ENCODE measurements at places on chromosomes 4 and X. TPM values are rescaled to one million over a fixed set of nuclear protein-coding genes. Genes with fewer than 3 reads are reported as not detected.
A peak's percentile ranks its signal among the peaks of the same experiment; 100 is the strongest.

HNRNPDL gene
- 279 TPM for total RNA-seq

- no peak for DNase-seq
These were observed 16.3 kb upstream of the MAOB start for GRCh38 chrX:43898406-43899035.

- no peak for DNase-seq
These were observed 139.5 kb downstream of the SLIT2 start for GRCh38 chr4:20391198-20391597.

- DNase-seq = no peak
These were observed 121.8 kb downstream of the PDE5A start for GRCh38 chr4:119506806-119507205.

TRIM61 gene
- 2.2 TPM for total RNA-seq

- DNase-seq = no peak
These were observed 1.3 kb downstream of the CASP3 start for GRCh38 chr4:184648054-184648312.

PCDH18 gene
- 9.9 TPM for total RNA-seq

DNA sequence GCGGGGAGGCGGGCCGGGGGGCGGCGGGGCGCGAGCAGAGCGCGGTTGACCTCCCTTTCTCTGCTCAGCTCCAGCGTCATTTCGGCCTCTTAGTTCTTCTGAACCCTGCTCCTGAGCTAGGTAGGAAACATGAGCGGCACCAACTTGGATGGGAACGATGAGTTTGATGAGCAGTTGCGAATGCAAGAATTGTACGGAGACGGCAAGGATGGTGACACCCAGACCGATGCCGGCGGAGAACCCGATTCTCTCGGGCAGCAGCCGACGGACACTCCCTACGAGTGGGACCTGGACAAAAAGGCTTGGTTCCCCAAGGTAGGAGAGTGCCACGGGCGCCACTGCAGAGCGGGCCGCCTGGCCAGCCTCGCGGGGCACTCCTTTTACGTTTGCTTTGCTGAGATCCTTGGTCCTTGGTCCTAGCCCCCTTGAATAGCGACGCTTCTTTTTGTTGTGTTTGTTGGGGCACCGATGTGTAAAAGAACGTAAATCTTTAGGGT lies at the start of gene HTATSF1:
Gene HTATSF1 (plus strand): TSS at position 37 of the 497 bp plus-strand sequence. CDS start 93 bp downstream, at position 130.
- no peak for DNase-seq

DNA sequence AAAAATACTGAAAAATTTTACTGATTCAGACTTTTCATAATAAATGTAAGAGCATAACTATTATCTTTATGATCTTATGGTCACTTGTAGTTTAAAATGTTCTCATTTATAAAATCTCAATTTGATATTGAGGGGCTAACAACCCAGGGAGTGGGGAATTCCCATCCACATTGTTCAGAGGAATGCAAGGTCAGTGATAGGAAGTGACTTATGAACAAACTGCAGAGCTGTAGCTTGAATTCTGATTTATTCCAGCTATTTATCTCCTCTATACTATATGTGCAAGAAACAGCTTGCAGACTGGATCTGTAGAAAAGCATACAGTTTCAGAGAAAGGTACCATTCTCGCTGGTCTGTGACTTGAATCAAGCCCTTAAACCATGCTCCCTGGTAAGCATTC lies 61.6 kb downstream of the SEC24D start:
- no peak for DNase-seq

- DNase-seq = no peak
These were observed 16.4 kb downstream of the TRPC5OS start for GRCh38 chrX:111892375-111892774.

NAT8L gene
- total RNA-seq = 0.09 TPM

DNA sequence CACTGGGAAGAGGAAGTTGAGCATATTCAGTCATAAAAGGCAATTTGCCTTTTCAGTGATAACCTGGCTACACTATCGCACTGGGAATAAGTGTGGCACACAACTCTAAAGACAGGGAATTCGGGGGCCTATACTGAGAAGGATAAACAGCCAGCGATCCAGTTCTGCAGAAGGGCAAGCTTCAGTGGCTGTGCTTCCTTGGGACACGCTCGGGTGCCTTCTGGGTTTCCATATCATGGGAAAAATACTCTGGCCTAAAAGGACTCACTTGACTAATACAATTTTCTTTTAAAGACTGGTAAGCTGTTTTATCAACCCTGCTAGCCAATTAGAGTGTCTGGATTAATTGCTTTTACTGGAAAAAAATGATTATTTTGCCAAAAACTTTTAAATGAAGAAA lies 58.5 kb downstream of the TENM3 start:
- no peak for DNase-seq

DNA sequence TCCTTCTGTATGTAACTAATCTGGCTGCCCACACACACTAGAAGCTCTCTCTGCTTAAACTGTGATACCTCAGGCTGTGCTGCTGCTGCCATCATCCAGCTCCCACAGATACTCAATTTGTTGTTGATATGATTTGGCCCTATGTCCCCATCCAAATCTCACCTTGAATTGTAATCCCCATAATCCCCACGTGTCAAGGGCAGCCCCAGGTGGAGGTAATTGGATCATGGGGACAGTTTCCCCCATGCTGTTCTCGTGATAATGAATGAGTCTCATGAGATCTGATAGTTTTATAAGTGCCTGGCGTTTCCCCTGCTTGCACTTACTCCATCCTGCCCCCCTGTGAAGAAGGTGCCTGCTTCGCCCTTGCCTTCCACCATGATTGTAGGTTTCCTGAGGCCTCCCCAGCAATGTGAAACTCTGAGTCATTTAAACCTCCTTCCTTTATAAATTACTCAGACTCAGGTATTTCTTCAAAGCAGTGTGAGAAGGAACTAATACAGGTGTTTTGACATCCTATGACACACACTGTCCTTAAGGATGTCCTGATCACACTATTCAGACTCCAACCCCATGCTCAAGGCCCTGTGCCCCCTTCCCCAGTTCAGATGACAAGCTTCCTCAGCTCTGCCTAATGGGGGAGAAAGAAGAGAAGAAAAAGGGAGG lies 2.9 kb upstream of the ATOH1 start:
- DNase-seq = no peak

DNA sequence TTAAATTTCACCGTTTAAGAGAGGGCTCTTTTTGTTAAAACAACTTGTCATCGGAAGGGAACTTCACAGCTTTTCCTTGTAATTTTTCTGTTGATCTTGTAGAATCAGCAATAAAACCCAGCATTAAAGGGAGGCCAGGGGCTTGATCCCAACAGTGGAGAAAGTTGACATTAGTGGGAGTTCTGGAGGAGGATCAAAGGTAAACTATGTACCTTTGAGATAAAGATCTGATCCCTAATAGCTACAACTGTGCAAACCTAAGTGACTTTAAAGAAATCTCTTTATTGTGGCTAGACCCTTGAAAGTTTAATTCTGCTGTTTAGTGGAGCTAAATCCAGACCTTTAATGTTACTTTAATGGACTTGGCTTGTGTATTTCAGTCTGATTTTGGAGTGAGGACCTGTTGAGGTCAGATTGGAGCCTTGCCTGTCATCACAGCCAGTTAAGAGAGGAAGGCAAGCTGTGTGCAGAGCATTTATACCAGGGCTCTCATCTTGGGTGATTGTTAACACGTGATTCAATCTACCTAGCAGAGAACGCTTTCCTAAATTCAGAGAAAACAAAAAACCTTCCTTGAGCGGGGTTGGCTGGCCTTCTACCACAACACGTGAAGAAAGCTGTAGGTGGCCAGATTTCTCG lies 1.7 kb downstream of the DOCK11 start:
- DNase-seq = peak; percentile 35
